ENCODE measurements at places on chromosomes 11 and 22.

DNA sequence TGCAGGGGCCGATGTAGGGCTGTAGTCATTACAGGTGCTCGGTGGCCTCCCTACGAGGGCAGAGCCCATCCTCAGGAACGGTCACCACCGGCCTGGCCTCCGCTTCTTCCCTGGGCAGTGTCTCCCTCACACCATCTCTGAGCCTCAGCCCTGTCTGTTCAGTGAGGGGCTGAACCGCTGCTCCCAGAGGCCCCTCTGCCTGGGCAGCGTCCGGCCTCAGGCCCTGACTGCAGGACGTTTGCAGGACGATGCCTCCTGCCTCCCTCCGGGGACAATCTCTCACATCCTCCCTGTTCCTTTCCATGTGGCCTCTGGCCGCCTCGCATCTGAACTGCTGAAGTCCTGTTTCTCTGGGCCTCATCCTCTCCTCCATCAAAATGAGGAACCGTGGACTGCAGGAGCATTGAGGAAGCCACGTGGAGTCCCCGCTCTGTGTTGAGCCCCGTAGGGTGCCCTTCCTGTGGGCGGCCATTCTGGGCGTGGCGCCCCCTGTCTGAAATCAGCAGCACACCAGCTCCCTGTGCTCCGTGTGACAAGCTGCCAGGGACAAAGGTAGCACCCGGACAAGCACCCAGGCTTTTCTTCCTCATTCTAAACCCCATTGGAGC lies 933.5 kb downstream of the BRD1 start:
- no peak for DNase-seq

- no peak for DNase-seq
Measured at GRCh38 chr11:45457649-45458048, 171.5 kb upstream of the SYT13 start.

- no peak for DNase-seq
Measured at GRCh38 chr11:21148376-21148775, 479.0 kb downstream of the NELL1 start.

DNA sequence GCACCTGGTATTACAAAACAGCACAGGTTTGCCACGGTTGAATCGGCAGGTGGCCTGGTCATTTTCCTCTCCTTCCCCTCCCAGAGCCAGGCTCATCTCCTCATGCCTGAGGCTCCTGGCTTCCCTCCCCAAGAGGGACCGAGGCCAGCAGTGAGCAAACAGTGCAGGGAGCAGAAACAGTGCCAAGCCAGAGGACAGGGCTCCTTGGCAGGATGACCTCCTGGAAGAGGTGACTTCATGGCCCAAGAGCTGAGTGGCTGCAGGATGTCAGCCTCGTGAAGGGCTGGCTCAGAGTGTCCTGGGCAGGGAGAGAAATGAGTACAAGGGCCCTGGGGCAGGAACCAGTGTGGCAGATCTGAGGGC lies 22.8 kb upstream of the PPFIA1 start:
- DNase-seq = peak; percentile 90

DNA sequence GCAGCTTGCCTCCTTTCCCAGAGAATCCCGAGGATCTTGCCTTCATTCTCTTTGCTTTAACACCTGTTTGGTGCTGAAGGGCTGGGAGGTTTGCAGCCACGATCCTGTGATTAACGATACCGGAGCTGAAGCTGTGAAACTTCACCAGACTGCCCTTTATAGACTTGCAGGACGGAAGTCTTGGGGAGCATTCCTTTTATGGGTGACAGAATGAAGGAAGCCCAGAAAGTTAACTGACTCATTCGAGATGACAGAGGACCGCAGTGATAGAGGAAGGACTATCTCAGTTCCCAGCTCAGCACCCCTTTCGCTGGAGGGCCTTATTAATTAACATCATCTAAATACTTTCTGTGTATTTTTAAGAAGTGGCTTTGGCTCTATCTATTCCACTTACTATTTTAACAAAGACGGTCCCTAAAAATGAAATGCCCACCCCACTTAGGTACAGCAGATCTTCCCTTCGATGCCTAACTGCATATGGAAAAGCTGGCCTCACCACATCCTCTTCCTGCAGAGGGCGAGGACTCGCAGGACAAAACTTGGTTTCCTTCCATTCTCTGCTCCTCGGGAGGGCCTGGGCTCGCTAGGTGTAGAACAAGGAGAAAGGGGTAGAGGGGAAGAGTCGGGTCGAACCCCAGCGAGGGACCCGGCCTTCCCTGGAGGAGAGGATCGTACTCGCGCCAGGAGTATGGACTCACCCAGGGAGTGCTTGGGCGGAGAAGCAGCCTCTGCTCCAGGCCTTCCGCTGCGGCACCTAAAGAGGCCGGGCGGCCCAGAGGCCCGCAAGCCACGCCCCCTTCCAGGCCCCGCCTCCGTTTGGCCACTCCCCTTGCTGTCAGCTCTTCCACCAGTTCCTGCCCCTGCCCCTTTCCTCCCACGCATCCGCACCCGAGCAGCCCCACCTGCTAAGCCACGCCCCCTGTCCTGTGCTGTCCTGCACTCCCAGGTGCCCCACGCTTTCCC lies 30.7 kb upstream of the USP47 start:
- no peak for DNase-seq

GRCh38 chr22:30821863-30822215 lies 127.2 kb downstream of the OSBP2 start:
- DNase-seq = no peak

DNA sequence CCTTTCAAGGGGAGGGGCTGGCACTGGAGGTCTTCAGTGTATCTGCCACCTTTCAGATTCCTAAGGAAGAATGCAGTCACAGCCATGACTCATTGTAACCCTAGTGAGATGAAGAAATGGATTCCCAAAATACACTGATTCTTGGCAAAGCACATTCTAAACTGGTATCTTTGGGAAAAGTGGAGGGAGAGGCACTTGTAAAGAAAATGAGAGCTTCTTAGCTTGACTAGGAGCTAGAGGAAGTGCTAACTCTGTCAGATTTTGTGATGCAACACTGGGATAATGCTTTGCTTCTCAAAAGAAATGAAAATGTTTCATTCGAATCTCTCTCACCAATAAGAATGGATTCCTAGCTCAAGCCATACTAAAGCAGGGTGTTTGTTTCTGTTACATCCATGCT lies 14.3 kb downstream of the NRIP3 start:
- DNase-seq = no peak

DNA sequence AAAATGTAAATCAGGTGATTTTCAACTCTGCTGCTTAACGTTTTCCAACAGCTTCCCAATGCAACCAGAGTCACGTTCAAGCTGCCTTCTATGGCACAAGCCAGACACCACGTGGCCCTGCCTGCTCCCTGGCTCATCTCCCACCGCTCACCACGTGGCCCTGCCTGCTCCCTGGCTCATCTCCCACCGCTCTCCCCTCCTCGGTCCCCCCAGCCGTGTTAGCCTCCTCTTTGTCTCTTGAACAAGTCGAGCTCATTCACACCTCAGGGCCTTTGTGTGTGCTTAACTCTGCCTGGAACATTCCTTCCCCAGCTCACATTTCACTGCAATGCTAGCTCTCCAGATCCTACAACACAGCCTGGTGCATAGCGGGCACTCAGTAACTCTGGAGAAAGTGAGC lies 307.6 kb downstream of the CTTN start:
- DNase-seq = no peak

GRCh38 chr11:94837317-94837716 lies 69.2 kb downstream of the AMOTL1 start:
- no peak for DNase-seq

GRCh38 chr11:94934362-94934761 lies 39.0 kb downstream of the CWC15 start:
- DNase-seq = peak; percentile 73

DNA sequence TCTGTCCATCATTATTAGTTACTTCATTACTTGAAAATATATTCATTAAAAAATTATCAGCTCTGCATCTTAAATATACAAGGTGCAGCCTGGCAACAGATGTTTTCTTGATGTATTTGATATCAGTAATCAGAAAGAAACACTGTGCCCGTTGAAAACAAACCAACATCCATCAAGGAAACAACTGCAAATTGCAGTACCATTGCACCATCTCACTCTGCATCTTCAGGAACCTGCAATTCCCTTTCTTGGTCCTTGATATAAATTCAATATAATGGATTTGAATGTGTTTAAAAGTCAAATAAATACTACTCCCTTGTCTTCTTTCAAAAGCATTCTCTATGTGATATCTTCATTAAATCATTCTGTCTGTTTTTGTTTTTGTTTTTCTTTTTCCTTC lies 1131.2 kb downstream of the FAM181B start:
- DNase-seq = no peak

DNA sequence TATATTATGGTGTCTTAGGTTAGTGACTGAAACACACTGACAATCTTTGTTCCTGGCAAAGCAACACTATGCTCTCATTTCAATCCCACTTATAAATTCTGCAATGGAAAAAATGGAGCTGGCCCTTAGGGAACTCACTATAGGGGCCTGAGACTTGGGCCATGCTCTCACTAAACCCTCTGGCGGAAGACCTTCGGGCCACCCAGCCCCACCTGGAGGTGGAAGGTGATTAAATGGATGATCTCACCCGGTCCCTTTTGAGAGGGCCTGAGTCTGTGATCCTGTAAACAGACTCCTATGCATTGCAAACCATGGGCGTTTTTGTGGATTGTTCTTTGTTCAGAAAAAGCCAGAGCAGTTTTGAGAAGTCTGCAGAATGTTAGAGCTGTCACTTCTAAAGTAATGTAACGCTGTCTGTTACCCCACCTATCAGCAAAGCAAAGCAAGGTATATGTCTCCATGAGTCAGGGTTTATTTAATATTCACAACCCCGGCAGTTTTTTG lies 17.0 kb upstream of the CDON start:
- no peak for DNase-seq

GRCh38 chr11:63880403-63880790 lies 36.6 kb downstream of the RCOR2 start:
- DNase-seq = no peak

DNA sequence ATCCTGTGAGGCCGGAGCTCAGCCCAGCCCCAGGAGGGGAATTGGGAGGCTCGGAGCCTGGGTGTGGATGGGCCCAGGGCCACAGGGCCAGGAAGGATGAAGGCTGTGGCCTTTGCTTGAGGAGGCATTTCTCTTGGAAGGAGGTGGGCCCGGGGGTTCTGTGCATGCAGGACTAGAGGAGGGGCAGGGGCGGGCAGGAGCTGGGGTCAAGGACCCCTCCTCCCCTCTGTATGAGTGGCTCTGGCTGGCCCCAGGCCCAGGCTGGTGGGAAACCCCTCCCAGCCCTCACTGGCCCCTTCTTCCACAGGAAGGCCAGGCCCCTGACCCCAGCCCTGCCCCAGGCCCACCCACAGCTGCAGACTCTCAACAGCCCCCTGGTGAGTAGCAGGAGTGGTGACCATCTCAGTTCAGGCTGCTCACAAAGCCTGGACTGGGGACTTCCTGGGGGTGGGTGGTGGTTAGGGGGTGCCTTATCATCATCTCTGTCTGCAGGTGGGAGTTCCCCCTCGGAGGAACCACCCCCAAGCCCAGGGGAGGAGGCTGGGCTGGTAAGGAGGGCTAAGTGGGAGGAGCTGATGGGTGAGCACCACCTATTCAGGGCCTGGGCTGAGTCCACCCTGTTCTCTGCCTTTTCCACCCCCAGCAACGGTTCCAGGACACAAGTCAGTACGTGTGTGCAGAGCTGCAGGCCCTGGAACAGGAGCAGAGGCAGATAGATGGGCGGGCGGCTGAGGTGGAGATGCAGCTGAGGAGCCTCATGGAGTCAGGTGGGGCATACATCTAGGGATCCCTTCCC lies 6.0 kb downstream of the KCNK7 start:
- no peak for DNase-seq

DNA sequence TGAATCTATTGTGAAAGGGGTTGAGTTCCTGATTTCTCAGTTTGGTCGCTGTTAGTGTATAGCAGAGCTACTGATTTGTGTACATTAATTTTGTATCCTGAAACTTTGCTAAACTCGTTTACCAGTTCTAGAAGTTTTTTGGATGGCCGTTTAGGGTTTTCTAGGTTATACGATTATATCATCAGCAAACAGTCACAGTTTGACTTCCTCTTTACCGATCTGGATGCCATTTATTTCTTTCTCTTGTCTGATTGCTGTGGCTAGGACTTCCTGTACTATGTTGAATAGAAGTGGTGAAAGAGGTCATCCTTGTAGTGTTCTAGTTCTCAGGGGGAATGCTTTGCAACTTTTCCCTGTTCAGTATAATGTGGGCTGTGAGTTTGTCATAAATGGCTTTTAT lies 24.6 kb upstream of the OOSP4B start:
- no peak for DNase-seq

DNA sequence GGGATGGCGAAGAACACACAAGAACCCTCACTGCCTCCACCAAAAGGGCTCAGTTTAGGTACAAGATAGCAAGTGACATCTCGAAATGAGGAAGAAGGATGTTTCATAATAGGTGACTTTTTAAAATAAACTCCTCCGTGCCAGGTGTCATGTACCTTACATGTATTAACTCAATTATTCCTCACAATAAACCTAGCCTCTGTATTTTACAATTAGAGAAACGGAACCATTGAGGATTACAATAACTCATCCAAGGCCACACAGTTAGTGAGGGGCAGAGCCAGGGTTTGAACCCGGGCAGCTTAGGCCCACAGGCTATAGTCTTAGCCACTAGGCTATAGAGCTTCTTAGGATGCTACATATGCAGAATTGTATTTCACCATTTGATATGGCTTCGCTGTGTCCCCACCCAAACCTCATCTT lies 965 bp upstream of the PAMR1 start:
- DNase-seq = peak; percentile 3

GRCh38 chr11:60658409-60658808 lies 41.0 kb upstream of the MS4A8 start:
- no peak for DNase-seq

GRCh38 chr11:96045622-96046456 lies 121.9 kb upstream of the MTMR2 start:
- DNase-seq = peak; percentile 95

DNA sequence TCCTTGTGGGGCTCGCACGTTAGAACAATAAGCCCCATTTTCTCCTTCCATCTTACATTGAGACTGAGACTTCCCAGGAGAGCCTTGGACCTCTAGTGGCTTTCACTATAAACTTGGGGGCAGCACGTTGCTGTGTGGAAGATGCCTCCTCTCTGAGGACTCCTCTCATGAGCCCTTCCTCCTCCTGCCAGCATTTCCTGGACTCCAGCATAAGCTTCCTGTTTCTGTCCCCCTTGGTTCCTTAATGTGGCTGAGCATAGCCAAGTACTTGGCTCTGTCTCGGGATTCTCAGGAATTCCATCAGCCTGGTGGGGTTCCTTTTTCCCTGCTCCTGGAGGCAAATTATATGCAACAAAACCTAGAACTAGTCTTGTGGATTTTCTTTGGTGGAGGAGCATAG lies 38.8 kb upstream of the UBASH3B start:
- DNase-seq = no peak

GRCh38 chr11:109433753-109434256 lies 11.8 kb downstream of the C11orf87 start:
- DNase-seq = no peak

Data from cerebellar cortex (tissue), 1 donor.